ENCODE measurements at places on chromosomes 6 and 20.

- DNase-seq: no peak
These were observed 20.2 kb upstream of the MDGA1 start for GRCh38 chr6:37717836-37718251.

DNA sequence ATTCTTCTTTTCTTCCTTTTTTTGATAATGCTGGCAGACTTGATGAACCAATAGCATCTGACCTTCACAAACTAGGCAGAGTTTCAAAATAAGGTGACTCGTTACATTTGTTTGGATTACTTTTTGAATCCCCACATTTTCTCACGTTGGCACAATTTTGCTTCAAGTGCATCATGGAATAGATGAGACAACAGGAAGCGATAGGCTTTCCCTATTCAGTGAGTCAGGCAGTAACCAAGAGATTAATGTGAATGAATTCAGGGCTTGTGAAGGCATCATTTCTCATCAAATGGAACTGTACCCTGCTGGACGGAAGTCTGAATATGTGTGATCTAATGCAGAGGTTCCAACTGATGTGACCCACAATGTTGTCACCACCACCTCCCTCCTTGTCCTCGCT lies 10.7 kb downstream of the RFPL4B start:
- no peak for DNase-seq

DNA sequence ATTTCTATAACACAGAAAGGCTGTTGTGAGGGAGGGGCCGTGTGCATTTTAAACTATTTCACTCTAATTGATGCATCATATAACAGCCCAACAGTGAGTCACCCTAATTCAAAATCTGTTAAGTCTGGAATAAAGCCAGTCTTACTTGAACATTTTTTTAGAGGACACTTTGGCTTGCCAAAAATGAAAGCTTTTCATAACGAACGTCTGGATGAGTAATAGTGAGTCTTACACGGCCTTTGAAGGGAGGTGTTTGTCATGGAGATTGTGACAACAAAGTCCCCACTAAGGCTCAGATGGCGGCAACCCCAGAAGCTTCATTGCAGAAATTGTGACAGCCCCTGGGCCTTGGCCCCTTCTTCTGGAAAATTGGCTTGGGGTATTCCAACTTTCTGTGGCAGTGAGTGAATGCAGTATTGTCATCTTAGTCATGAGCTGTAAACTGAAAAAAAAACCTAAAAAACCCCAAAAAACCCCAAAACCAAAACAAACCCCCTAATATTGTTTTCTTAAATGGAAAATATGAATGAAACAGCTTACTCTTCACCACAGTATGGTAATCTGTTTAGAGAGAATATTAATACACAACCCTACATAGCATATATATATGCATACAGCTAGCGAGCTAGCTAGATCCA lies 92.6 kb upstream of the CLDN20 start:
- no peak for DNase-seq

- no peak for DNase-seq
These were observed 4.2 kb downstream of the DUSP22 start for GRCh38 chr6:296151-297122.

GRCh38 chr6:39819676-39820075 lies 27.5 kb downstream of the DAAM2 start:
- DNase-seq: no peak

GRCh38 chr20:18728870-18729224 lies 84.7 kb upstream of the SCP2D1 start:
- no peak for DNase-seq

DNA sequence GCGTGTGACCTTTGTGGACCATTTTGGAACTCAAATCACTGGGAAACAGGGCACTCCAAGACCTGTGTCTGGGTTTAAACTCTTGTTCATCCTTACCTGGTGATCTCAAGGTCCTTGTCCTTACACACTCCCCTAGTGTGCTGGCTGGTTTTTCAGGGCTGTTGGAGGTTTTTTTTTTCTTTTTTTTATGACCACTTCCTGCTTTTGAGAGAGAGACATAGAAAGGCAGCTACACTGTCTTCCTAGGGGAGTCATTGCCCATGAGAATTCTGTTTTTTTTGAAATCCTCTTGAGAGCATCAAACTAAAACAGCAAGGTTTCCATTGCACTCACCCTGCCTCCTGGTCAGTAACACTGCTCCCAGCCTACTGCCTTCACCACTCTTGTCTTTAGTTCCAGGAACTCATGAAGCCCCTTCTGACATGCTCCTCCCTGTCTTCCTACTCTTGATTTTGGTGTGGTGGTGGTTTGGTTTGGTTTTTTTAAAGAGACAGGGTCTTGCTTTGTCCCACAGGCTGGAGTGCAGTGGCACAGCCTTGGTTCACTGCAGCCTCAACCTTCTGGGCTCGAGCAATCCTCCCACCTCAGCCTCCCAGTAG lies 28.6 kb downstream of the PRPH2 start:
- no peak for DNase-seq

DNA sequence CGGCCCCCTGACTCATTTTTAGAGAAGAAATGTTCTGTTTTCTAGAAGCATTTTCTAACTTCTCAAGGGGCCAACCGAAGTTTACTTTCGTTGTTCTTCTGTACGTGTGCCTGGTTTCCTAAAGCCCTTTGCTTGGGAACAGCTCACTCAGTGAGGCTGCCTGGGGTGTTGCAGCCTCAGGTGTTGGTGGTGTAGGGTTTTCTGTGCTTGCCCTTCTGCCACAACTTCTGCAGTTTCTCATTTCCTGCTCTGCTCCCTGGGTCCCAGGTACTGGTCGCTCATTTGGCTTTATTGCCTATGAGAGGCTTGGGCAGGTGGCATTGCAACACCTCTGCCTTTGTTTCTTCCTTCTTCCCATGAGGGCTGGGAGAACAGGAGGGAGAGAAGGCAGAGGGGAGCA lies 278.3 kb downstream of the SOX4 start:
- DNase-seq: no peak

- peak; percentile 7 for DNase-seq
These were observed 80.4 kb upstream of the BTN3A2 start for GRCh38 chr6:26284537-26285142.

DNA sequence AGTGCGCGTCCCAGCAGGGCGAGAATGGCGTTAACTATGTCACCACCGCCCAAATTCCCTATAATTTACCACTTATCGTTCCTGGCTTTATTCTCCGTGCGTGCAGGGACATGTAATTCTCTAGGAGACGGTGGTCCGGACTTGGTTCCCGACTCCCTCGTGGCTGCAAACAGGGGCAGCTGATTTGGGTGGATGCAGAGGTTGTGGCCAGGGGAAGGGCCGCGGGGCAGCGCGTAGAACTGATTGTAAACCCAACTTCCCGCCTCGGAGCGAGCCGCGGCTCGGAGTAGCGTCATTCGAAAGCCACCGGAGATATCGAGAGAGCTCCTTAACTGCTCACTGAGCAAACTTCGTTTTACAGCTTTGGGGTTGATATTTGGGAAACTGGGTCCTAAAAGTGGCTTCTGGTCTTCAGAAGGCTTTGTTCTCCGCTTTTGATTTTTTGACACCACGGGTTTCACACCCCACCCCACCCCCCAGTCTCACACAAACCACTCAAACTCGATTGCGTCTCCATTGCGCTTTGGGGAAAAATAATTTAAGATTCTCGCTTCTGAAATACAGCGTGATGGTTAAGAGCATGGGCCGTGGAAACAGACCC lies 17.5 kb upstream of the ZSCAN9 start:
- DNase-seq: no peak

- DNase-seq: peak; percentile 40
These were observed 1.1 kb downstream of the CITED2 start for GRCh38 chr6:139373154-139373927.

DNA sequence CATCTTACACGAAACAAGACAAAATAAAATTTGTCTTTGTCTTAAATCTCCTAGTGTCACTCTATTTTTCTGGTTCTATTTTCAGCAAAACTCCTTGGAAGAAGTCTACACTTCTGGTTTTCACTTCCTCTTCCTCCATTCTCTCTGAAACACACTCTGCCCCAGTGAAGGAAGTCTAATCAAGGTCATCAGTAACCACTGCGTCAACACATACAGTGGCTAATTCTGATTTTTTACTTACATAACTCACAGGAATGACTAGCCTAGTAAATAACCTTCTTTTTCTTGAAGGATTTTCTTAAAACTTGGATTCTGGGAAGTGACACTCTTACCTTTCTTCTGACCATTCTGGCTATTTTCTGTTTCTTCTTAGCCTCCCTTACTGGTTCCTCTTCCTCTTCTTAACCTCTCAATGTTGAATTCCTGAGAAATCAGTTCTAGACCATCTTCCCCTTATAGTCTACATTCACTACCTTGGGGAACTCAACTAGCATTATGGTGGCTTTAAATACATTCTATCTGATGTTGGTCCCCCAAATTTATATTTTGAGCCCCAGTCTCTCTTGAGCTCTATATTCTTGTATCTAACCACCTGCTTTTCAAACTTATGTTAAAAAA lies 37.5 kb downstream of the AIG1 start:
- no peak for DNase-seq

DNA sequence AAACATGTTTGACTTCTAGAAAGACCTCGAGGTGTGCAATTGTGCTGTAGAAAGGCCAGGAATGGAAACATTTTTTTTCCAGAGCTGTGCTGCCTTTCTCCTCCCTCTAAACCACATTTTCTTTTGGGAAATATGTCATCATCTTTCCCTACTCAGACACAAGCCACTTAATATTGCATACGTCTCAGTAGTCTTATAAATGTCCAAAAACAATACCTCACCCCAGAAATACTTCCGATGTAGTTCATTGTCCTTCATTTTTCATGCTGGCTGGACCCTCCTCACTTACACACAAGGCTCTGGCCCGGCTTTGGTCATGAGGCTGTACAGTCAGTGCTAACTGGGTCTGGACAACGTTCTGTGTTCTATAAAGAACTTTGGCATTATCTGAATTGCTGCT lies 126.4 kb downstream of the SCML4 start:
- DNase-seq: no peak

DNA sequence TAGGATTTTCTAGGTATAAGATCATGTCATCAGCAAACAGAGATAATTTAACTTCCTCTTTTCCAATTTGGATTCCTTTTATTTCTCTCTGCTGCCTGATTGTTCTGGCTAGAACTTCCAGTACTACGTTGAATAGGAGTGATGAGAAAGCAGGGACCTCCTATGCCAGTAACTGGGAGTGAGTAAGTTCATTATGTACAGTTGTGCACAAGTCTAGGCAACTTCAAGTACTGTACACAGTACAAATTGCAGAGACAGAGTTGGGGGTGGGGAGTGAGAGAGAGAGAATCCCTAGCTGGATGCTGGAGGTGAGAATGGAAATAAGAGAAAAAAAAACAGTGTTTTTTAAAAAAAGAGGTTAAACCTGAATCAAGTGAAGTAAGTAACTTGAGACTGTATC lies 210.2 kb downstream of the MMUT start:
- no peak for DNase-seq

- no peak for DNase-seq
These were observed 307.5 kb upstream of the SULF2 start for GRCh38 chr20:48092596-48093280.

GRCh38 chr6:120608826-120609225 lies 725.5 kb downstream of the TBC1D32 start:
- no peak for DNase-seq

- DNase-seq: no peak
These were observed 263.4 kb downstream of the CDC5L start for GRCh38 chr6:44650947-44651346.

DNA sequence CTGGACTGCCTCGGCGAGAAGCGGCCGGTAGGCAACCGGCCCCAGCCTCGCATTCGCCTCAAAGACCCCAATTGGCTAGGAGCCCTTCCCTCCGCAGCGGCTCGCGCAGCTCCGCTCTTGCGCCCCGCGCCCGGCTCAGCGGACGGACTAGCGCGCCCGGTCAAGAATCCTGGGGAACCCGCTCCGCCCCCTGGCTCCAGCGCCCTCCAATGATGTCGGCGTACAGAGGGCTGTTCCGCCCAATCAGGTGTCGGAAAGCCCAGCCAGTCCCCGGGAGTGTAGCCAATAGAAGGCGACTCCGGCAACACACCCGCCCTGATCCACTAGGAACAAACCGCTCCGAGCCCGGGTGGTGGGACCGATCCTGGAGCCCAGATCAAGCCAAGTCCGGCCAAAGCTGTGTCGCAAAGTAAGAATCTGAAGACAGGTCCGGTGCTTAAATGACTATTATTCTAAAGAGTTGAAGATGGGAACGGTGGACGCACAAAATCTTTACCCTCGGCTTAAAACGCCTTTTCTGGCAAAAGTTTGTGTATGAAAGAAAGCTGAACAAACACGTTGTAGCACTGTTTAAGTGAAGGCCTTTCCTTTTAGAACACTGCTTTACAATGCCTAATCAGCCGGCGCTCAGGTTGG lies 132.2 kb downstream of the OGFRL1 start:
- no peak for DNase-seq

- DNase-seq: no peak
These were observed 294.0 kb downstream of the TBC1D7 start for GRCh38 chr6:13034316-13034715.

- DNase-seq: no peak
These were observed 4.7 kb downstream of the MAPK14 start for GRCh38 chr6:36032261-36032660.

GRCh38 chr6:51743999-51744398 lies 343.4 kb downstream of the PKHD1 start:
- no peak for DNase-seq

DNA sequence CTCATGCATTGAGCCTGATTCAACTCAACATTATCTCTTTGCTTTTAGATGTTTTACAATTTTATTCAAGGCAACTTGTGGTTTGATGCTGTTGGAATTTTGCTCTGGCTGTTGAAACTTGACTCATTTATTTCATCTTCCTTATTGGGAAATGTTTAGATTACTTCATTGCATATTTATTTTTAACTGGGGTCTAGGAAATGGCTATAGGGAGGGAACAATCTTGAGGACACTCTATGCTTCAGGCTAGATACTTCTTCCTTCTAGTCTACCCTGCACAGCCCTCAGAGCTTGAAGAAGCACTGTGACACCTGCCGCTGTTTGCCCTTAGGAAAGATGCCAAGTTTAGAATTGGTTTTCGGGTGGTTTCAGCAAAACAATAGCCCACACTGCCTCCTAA lies 183.4 kb downstream of the ADGRG6 start:
- DNase-seq: no peak

- no peak for DNase-seq
These were observed 14.1 kb upstream of the TENT5A start for GRCh38 chr6:81766482-81767069.

DNA sequence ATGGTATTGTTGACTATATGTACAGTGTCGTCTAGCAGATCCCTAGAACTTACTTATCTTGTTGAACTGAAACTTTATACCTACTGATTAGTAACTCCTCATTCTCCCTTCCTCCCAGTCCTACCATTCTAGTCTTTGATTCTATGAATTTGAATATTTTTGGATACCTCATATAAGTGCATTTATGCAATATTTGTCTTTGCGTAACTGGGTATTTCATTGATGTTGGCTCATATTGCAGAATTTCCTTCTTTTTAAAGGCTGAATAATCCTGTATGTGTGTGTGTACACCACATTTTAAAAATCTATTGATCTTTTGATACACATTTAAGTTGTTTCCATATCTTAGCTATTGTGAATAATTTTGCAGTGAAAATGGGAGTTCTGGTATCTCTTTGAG lies 119.9 kb downstream of the SOX4 start:
- no peak for DNase-seq
